ENCODE measurements at places on chromosomes 7 and 10.

DNA sequence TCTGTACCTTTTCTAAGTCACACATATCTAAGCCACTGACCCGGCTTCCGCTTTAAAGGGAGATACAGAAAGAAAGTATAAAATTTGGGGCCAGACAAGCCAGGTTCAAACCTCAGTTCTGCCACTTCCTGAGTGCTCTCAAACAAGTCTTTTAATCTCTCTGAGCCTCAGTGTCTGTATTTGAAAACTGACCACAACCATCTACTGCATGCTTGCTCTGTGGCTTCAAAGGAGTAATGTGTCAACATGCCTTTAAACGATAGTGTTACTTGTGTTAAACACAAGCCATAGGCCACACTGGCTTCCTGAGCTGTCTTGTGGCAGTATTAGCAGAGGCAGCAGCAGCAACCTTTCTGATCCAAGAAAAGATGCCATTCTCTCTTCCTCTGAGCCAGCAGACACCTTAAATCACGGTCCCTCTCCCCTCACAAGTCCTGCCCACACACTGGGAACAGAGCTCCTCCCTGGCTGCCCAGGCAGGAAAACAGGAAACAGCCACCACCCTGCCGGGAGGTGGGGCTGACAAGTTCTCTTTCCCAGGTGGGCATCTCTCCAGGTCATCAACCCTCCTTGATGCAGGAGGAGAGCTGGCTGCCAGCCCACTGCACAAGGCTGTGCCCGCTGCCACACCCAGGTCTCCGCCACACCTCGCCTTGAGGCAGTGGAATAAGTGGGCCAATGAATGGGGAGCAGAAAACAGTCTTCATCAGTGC is 10.7 kb downstream of the HIP1 start:
- peak; percentile 90 for DNase-seq

GRCh38 chr10:6072215-6072934 is 10.2 kb upstream of the IL2RA start:
- DNase-seq: no peak

GRCh38 chr7:99739699-99740572 is 4.9 kb upstream of the CYP3A7 start:
- DNase-seq: no peak

GRCh38 chr10:997266-998022 is 9.2 kb downstream of the GTPBP4 start:
- DNase-seq: no peak

- no peak for DNase-seq
These were observed 152.3 kb downstream of the EGFR start for GRCh38 chr7:55171157-55171556.

DNA sequence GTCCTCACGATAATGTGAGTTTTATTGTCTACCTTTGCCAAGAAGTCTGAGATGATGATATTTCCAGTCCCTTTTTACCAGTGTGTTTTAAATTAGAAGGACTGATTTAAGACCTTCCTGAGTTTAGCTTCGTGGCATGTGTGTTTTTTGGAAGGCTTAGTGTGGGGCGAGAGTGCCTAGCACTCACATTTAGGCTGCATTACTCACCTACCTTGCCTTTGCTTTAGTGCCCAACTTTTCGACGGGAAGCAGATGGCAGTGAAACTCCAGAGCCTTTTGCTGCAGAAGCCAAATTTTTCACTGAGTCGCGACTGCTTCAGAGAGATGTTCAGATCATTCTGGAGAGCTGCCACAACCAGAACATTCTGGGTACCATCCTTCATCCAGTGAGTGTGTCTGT is 50.9 kb downstream of the SND1 start:
- no peak for DNase-seq

DNA sequence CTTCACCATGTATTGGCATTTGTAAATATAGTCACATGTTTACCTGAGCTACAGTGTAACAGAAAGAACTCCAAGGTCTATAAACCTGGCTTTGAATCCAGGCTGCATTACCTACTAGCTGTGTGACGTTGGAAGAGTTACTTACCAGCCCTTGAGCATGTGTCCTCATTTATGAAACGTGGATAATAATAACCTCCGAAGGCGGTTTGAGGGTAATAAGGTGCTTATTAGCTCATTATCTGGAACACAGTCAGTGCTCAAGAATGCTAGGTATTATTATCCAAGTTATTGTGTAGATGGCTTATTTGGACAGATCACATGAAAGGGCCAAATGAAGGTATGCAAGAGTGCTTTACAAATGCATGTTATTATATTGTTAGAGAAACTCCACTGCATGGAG is 64.9 kb downstream of the SEC23IP start:
- no peak for DNase-seq

- no peak for DNase-seq
These were observed 44.8 kb downstream of the ADCYAP1R1 start for GRCh38 chr7:31096877-31097258.

DNA sequence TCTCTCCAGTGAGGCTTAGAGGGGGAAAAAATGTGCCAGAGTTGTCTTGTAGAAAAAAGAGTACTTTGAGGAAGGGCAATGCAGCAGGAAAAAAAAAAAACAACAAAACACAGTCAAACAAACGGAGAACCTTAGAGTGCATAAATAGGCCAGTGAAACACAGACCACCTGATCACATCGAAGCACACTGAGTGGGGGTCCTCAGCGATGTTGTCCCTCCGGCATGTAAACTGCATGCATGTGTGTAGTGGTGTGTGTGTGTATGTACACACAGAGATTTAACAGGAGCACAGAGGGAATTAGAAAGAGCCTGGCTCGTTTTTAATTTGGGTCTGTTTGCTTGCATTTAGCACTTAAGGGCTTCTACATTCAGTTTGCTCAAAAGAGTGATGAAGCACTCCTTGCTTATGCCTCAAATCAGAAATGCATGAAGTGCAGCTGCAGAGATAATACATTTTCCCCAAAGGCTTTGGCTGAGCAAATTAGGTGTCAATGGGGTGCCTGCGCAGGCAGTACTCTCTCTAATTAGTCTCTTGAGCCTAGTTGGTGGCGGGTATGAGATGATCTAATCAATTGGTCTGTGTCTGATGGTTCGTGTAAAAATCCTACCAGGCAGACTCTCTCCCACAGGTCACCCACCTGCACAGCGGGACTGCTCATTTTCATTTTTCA is 62.7 kb upstream of the FZD1 start:
- DNase-seq: no peak

DNA sequence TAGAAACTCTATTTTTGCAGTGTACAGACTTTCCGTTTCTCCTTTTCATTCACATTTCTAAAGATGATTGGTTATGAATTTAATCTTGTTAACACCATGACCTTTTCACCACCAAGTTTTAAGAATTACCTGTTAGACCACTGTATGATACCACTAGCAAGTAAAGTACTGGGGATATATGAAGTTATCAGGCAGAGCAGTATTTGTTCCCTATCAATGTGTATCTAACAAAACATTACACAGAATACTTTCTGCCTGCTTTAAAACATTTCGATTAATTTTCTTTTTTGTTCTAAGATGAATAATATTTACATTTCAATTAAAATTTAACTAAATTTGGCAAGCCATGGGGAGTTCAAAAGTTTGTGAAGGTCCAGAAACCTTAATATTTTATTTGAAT is 49.9 kb upstream of the AHR start:
- no peak for DNase-seq

DNA sequence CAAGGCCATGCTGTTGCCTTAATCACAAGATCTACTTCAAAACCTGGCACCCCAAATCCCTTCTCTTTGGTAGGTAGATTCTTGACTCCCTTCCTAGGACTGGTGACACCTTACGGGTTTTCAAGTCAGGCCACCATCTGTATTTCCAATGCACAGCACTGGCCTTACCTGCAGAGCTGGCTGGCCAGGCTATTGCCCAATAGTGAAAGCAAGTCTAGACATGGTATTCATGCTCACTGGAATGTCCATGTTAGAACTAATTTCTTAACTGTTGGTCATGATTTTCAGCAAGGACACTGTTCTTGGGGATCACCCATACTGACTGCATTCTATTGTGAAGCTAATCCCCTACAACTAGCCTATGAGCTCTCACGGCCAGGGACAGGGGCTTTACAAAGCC is 313.1 kb upstream of the RNF32 start:
- DNase-seq: no peak

GRCh38 chr10:76581506-76582256 is 1055.9 kb downstream of the KCNMA1 start:
- no peak for DNase-seq

DNA sequence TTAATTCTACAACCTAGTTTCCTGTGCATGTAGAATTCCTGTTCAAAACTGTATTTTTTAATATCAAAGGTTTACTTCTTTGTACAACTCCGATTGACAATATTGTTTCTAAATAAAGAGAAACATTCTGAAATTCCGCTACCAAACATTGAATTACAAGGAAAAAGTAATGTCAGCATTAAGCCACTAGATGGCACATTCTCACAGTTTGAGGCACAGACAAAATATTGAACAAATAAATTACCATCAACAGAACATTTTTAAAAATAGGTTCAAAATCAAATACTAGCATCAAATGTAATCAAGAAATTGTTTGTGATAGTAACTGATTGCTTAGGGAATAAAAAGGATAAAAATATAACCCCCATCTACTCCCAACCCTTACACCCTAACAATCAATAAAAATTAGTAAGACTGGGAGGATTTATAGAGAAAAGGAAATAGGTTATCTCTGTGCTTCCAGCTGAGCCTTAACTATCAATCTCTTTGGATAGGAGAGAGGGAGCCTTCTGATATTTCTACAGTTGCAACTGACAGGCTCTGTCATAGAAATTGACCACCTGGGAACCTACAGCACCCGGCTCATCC is 86.6 kb upstream of the C7orf33 start:
- DNase-seq: no peak

DNA sequence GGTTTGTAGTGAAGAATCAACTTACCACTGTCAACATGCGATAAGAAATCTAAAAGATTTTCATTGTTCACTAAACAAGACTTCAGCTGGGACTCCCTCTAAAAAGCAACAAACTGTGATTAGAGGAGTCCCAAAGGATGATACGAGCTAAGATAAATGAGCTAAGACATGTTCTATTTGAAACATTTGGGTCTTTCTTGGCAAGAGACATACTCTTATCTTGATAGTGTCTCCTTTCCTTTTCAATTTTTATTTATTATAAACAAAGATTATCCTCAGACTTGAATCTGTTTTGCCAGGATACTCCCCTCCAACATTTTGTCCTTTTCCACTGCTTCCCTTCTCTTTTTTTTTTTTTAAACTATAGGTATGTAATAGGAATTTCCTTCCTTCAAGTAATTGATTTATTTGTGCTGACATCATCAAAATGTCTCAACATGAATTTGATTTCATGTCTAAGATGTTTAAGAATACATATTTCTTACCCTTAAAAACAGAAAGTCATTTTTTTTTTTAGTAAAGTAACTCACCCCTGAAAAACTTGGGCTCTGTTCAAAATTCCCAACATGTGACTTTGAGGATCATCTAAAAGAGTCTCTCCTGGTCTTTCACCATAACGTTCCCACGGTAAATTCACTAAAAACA is 158.4 kb upstream of the NRP1 start:
- no peak for DNase-seq

DNA sequence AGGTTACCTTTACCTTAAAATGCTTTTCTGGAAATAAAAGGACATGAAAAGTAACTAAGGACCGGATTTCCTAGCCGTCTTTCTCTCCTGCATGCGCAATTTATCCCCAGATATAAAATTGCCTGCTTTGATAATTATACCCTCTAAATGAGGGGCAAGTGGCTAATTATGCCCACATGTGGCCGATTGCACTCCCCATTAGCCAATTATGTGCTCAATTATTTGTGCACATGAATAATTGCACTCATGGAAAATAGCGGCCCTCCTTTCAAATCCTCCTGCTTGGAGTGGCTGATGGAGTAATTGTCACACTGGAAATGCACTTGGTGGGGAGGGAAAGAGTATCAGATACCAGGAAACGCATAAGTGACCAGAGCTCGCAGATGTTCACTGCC is 66.4 kb upstream of the ATRNL1 start:
- DNase-seq: no peak

DNA sequence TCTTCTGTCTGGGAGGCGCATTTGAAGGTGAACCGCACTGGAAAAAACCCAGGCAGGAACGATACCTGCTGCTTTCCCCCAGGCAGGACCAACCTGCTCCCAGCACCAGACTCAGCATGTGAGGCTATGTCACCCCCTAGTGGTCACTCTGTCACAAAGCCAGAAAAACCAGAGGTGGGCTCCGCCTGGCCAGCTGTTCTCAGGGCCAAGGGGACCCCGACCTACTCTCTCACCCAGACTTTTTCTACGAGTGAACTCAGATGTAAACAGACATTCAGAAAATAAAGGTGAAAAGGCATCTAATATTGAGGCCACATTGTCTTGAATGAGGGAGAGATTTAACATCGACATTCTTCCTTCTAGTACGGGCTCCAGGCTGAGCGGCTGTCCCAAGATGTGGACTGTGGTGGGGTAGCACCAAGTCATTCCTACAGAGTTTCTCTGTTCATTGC is 117.3 kb downstream of the PRKAG2 start:
- DNase-seq: peak; percentile 44

DNA sequence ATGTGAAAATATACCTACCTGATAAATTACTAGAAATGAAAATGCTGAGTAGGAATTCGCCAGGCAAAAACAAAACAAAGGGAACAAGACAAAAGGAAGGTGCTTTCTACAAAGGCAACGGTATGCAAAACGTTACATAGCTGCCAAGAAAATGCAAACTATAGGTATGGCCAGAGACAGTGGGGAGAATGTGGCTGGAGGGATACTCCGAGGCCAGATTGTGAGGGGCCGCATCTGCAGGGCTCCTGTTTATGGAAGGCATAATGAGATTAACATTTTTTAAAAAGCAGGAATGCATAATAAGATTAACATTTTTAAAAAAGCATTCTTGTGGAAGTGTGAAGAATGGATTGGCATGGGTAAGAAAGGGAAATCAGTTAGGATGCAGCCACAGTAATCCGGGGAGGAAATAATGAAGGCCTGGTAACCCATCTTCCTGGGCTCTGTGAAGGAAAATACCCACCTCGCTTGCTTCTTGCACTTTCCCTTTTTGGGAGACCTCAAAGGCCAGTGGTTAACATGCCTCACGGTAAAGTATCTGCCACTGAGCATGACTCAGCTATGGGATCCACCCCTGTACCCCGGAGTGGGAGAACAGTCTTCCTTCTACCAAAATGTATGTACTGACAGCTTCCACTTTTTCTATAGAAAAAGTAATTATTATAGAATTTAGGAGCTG is 145.8 kb upstream of the LRRN3 start:
- DNase-seq: no peak

DNA sequence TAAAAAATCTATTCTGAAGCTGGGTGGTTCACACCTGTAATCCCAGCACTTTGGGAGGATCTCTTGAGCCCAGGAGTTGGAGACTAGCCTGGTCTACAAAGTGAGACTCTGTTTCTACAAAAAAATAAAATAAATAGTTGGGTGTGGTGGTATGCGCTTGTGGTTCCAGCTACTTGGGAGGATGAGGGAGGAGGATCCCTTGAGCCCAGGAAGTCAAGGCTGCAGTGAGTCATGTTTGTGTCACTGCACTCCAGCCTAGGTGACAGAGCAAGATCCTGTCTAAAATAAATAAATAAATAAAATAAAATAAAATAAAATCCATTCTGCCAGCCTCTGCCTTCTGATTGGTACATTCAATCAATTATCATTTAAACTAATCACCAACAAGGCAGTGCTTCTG is 17.5 kb downstream of the ZNF33A start:
- DNase-seq: no peak
